ENCODE measurements at places on chromosomes 5 and 9. TPM values are rescaled to one million over a fixed set of nuclear protein-coding genes. Genes with fewer than 3 reads are reported as not detected.

- DNase-seq: no peak
Measured at GRCh38 chr9:74281674-74282073, 215.5 kb upstream of the RORB start.

DNA sequence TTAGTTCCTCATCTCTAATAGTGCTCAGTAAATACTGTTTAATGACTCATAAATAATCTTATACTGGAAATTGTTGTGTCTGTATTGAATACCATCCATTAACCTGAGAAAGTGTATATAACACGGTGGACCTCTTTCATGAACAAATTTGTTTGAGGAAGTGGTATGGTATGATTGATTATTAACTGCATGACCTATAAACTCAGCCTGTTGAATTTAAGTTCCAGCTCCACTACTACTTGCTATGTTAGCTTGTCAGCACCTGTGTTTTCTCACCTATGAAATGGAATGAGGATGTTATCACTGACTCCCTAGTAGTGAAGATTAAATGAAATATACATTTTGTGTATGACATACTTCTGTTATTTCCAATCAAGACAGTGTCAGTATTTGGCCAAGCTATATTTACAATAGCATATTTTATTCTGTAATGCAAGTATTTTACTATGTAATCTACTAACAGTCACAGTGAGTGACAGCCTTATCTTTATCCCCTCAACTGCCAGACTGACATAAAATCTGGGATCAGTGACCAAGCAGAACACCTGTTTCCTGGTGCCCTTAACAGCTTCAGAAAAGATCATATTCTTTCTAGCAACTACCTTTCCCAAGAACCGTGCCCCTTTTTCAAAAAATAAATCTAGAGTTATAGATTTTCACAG, 77.3 kb upstream of the ITGA1 start:
- no peak for DNase-seq

DNA sequence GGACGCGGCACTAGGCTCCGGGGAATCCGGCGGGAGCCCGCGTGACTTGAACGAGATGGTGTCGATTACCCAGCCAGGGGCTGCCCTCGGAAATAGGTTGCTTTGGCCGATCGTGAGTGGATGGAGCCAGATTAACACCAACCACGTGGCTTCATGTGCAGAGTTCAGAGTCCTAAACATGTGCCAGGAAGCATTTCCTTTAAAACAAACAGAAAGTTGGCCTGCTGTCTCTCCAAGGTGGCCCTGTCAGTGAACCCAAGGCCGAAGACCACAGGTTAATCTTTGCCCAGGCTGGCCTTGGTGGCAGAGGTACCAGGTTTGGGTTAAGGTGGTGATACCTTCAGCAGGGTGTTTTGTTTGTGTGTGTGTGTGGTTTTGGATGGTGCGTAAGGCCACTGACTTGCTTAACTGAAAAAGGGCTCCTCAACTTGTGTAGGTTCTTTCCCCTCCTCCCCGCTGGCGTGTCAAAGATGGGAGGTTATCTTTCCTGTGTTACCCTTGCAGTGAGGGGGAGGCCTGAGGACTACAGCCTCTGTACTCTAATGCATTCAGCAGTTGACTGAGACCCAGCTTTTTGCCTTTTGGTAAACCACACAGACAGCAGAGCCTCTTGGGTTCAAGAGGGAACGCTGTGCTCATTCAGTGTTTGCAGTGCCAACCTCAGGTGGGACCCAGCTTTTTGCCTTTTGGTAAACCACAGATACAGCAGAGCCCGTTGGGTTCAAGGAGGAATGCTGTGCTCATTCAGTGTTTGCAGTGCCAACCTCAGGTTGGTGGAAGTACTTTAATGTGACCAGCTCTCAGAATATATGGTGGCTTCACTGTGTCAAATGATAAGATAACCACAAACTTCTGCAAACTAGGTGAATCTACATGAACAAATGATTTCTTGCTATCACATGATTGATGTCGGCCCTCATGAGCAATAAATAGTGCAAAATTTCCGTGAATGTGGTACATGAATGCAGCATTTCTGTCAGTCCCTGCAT, 1.4 kb downstream of the IQGAP2 start:
- no peak for DNase-seq

DNA sequence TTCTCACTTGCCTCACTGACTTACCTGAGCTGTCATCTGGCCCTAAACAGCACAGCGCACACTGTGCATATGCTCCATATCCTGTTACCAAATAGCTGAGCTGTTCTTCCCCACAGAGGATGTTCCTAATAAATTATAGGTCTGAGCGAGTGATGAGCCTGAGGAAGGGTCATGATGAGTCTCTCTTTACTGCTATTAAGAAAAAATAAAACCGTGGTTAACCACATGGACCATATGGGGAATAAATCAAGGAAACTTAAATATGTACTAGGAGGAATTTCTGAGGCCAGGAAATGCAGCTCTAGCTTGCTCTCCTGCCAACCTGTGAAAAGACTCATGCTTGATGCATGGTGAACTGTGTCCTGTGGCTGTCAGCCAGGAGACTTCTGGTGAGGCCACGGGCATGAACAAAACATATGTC, 424.8 kb upstream of the DMAC1 start:
- no peak for DNase-seq

Gene S100Z
- not detected for polyA plus RNA-seq

Gene CCNJL
- polyA plus RNA-seq: 6.6 TPM

DNA sequence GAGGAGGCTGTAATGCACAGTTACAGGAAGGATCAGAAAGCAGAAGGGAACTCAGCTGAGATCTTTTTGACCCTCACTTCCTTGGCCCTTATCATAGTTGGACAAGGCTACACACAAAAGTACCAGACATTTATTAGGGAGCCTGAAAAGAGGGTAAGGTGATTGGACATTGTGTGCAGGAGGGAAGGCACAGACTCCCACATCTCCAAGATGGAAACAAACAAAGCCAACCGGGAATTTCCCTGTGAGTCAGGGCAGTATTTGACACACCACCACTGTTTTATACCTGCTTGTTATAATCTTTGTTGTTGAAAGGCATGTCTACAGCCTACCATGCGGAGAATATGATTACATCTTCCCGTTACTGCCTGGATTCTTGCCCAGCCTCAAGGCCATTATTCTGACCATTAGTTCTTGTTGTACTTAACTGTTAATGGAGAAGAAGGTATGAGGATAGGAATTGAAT, 3.0 kb upstream of the CCNG1 start:
- no peak for DNase-seq

- DNase-seq: no peak
Measured at GRCh38 chr9:120767451-120767850, 25.8 kb downstream of the FBXW2 start.

GRCh38 chr5:111552896-111553295, 40.6 kb upstream of the STARD4 start:
- no peak for DNase-seq

GRCh38 chr9:111980398-111980797, 83.8 kb downstream of the UGCG start:
- peak; percentile 47 for DNase-seq

GRCh38 chr5:107957051-107957450, 286.3 kb upstream of the EFNA5 start:
- no peak for DNase-seq

DNA sequence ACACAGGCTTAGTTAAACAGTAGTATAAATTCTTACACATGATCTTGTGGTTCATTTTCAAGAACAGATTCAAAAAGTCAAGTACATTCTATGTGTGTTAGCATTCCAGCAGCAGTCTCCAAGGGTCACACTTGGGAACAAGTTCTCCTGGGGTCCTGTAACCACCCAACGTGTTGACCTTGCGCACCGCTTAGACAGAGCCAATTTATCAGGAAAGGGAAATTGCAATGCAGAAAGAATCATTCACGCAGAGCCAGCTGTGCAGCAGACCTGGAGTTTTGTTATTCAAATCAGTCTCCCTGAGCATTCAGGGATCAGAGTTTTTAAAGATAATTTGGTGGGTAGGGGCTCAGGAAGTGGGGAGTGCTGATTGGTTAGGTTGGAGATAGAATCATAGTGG, 8.5 kb upstream of the RXFP3 start:
- no peak for DNase-seq

Gene ECM2
- 0.20 TPM for polyA plus RNA-seq

DNA sequence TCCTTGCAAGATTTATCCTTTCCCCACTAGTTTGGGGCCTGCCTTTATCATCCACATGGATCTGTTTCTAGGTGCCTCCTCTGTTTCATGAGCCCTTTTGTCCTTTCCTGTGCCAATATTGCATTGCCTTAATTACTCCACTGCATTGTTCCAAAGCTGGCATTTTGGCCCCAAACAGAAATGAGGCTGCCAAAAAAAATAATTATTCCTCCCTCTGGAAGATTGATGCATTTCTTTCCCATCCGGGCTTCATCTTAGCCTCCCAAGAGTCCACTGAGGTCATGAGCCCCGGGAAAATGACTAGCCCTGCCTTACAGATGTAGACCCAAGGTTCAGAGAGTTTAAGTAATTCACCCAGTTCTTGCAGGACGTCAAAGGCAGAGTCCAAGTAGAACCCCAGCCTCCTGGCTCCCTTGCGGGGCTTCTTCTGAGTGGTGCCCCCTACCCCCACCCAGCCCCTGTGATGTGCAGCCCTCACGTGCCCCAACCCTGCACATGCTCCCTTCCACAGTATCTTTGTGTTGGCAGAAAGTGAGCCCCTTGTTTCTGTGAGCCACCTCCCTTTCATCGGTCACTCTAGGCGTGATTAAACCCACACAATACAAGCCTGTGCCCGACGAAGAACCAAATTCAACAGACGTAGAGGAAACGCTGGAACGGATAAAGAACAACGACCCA, 62.1 kb downstream of the TMOD1 start:
- no peak for DNase-seq

Gene CCL27
- 0.10 TPM for polyA plus RNA-seq

GRCh38 chr5:119743927-119744326, 114.6 kb downstream of the FAM170A start:
- peak; percentile 25 for DNase-seq

GRCh38 chr9:108188482-108188881, 667.3 kb downstream of the ACTL7B start:
- DNase-seq: no peak

GRCh38 chr5:89384391-89384790, 501.4 kb upstream of the MEF2C start:
- DNase-seq: no peak

GRCh38 chr5:54320256-54320655, 9.9 kb upstream of the ARL15 start:
- DNase-seq: no peak

Gene FRMPD1
- not detected for polyA plus RNA-seq

- no peak for DNase-seq
Measured at GRCh38 chr5:131266370-131267060, 2.7 kb downstream of the CDC42SE2 start.

Gene SLC35D2
- polyA plus RNA-seq: 26.1 TPM

Gene ZFP2
- 0.29 TPM for polyA plus RNA-seq
